A549 treated with Hydrocortisone at 1 μM for 4 hours (cell line): ENCODE measurements at places on chromosomes 6 and 20. TPM values are rescaled to one million over a fixed set of nuclear protein-coding genes. Genes with fewer than 3 reads are reported as not detected.

NMBR gene
- total RNA-seq, result not detected in 5 replicates

DSP gene
- total RNA-seq, result 31.5 to 60.6 TPM (median 41.5 TPM) in 5 replicates

SLC25A27 gene
- total RNA-seq, result 0.32 to 0.61 TPM (median 0.40 TPM) in 5 replicates

NKAIN2 gene
- total RNA-seq, result not detected in 5 replicates

HLA-G gene
- total RNA-seq, result not detected in 5 replicates

RAB44 gene
- 0.02 to 0.07 TPM (median 0.05 TPM) in 3 of 5 replicates, not detected in the others for total RNA-seq

WFDC2 gene
- 0.35 TPM in 1 of 5 replicates, not detected in the others for total RNA-seq

RIPPLY2 gene
- 0.32 to 0.58 TPM (median 0.39 TPM) in 5 replicates for total RNA-seq

PBOV1 gene
- not detected in 5 replicates for total RNA-seq

OOEP gene
- not detected in 5 replicates for total RNA-seq

ATP9A gene
- 12.2 to 19.7 TPM (median 15.6 TPM) in 5 replicates for total RNA-seq

COL12A1 gene
- 4.0 to 7.8 TPM (median 4.6 TPM) in 5 replicates for total RNA-seq

ABT1 gene
- 12.7 to 14.6 TPM (median 14.1 TPM) in 5 replicates for total RNA-seq

WFDC10B gene
- not detected in 5 replicates for total RNA-seq

KCNQ5 gene
- total RNA-seq, result 1.1 to 1.9 TPM (median 1.5 TPM) in 5 replicates

ESR1 gene
- total RNA-seq, result not detected in 5 replicates

ADTRP gene
- 0.29 to 0.74 TPM (median 0.56 TPM) in 5 replicates for total RNA-seq

TNFRSF6B gene
- total RNA-seq, result 0.28 to 0.97 TPM (median 0.77 TPM) in 5 replicates

MYLK2 gene
- 0.52 to 0.66 TPM (median 0.58 TPM) in 5 replicates for total RNA-seq

ARHGAP40 gene
- total RNA-seq, result 0.08 TPM in 1 of 5 replicates, not detected in the others

GTF3C6 gene
- 90.9 to 114 TPM (median 100 TPM) in 5 replicates for total RNA-seq

LINC00237 gene
- not detected in 5 replicates for total RNA-seq

IP6K3 gene
- total RNA-seq, result 1.3 to 1.8 TPM (median 1.6 TPM) in 5 replicates

SEL1L2 gene
- total RNA-seq, result not detected in 5 replicates

TSPO2 gene
- total RNA-seq, result 0.15 TPM in 1 of 5 replicates, not detected in the others

SNAP91 gene
- 0.06 to 0.35 TPM (median 0.28 TPM) in 5 replicates for total RNA-seq

NR2E1 gene
- 0.03 to 0.22 TPM in 2 of 5 replicates, not detected in the others for total RNA-seq

RPS6KA2 gene
- 0.07 to 0.38 TPM (median 0.21 TPM) in 5 replicates for total RNA-seq

PNPLA1 gene
- 0.08 TPM in 1 of 5 replicates, not detected in the others for total RNA-seq

EDEM2 gene
- 53.4 to 59.5 TPM (median 56.5 TPM) in 5 replicates for total RNA-seq

RIPOR2 gene
- 0.37 to 0.73 TPM (median 0.43 TPM) in 5 replicates for total RNA-seq

KIF6 gene
- 0.07 to 0.22 TPM (median 0.17 TPM) in 5 replicates for total RNA-seq

BACH2 gene
- total RNA-seq, result 0.53 to 1.6 TPM (median 0.70 TPM) in 5 replicates

PDYN gene
- not detected in 5 replicates for total RNA-seq

DEFB113 gene
- not detected in 5 replicates for total RNA-seq

SCRT2 gene
- 0.02 TPM in 1 of 5 replicates, not detected in the others for total RNA-seq

PSORS1C1 gene
- 3.2 to 6.3 TPM (median 4.4 TPM) in 5 replicates for total RNA-seq

LIN28B gene
- total RNA-seq, result 0.87 to 1.7 TPM (median 1.4 TPM) in 5 replicates

PACRG gene
- total RNA-seq, result 0.09 TPM in 1 of 5 replicates, not detected in the others

SALL4 gene
- 1.0 to 2.0 TPM (median 1.5 TPM) in 5 replicates for total RNA-seq

SLC26A8 gene
- total RNA-seq, result 0.10 TPM in 1 of 5 replicates, not detected in the others

HRH3 gene
- not detected in 5 replicates for total RNA-seq

IL17A gene
- total RNA-seq, result not detected in 5 replicates

MYB gene
- 0.59 to 1.2 TPM (median 0.95 TPM) in 5 replicates for total RNA-seq

C20orf144 gene
- 0.05 to 0.13 TPM (median 0.08 TPM) in 5 replicates for total RNA-seq

HLA-DQA2 gene
- not detected in 5 replicates for total RNA-seq

DNAH8 gene
- total RNA-seq, result not detected in 5 replicates

TRIM10 gene
- not detected in 5 replicates for total RNA-seq

BPIFB1 gene
- total RNA-seq, result 0.06 to 0.17 TPM (median 0.12 TPM) in 4 of 5 replicates, not detected in the other

ARG1 gene
- total RNA-seq, result not detected in 5 replicates

KCNK5 gene
- total RNA-seq, result 1.0 to 1.5 TPM (median 1.2 TPM) in 5 replicates
